M059J (cell line): ENCODE measurements at places on chromosomes 11 and 22.

- DNase-seq: no peak
These were observed 76.9 kb downstream of the BCR start for GRCh38 chr22:23256986-23257888.

DNA sequence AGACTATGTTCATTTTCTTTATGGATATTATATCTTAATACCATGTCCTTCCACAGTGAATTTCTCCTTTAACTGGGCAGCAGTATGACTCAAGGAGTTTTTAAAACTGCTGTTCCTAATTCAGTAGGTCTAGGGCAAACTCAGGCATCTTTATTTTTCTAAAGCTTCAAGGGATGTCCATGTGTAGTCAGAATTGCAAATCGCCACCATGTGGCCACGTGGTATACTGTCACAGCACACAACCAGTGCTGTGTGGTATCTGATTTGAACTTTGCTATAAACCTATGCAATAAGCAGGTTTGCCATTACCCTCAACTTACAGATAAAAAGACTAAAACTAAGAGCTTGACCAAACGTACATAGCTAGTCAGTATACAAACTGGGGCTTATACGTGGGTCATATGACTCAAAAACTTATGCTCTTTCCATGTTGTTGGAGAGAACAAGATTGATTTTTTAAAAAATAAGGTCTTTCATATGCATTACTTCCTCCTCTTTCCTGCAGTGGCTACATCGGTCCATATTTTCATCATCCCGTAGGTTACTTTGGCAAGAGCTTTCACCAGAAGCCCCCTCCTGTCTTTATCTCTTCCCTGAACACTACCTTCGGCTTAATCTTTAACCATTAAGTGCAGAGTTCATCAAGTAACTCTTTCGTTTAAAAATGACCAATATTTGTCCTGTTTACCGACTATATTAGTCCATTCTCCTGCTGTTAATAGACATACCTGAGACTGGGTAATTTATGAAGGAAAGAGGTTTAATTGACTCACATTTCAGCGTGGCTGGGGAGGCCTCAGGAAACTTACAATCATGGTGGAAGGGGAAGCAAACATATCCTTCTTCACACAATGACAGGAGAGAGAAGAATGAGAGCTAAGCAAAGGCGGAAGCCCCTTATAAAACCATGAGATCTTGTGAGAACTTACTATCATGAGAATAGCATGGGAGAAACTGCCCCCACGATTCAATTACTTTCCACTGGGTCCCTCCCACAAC lies 8.0 kb upstream of the HTATIP2 start:
- DNase-seq: peak; percentile 56

DNA sequence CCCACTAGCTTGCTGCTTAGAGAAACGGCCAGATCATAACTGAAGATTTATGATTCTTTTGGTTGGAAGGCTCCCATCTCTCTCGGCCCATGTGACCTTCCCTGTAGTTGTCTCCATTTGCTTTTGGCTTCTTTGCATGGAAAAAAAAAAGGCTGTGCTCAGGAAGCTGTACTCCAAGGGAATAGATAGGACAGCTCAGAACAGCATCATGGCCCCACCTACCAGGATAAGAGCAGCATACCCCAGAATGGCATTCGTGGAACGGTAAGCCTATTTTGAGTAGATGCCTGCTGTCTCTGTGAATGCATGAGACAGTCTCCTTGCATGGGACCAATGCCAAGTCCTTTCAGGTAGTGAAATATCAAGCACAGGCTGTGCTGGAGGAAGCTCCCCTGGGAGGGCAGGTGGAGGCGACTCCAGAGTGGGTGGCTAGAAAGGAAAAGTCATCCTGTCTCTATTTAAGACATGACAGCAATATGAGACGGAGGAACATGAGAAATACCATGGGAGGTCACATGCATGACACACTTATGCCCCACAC lies 94.1 kb upstream of the AMOTL1 start:
- no peak for DNase-seq

DNA sequence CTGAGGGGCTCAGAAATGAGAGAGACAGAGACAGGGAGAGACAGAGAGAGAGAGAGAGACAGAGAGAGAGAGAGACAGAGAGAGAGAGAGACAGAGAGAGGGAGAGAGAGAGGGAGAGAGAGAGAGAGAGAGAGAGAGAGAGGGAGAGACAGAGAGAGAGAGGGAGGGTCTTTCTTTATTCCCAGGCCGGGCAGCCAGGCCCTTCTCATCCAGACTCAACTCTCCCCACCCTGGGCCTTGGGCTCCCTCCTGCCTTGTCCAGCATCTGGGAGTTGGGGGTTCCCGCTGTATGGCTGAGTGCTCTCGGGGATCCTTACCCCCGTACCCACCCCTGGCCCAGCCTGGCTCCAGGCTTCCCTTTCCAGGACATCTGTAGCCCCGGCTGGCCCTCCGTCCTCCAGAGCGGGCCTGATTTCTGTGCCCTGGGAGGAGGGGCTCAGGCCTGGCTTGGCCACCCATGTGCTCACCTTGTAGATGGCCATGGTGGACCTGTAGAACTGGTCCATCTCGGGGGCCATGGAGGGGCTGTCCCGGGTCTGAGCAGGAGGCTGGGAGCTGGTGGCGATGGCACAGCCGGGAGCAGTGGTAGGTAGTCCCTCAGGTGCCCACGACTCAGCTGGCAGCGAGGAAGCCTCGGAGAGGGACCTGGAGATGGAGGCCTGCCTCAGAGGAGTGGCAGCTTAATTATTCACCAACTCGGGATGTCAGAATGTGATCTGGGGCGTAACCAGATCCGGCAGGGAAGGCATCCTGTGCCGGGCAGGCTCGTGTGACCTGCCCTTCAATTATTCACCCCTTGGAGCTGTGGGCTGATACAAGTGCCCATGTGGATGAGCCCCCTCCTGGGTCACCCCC lies at the start of gene BAIAP2L2:
Gene BAIAP2L2 (minus strand): TSS at position 677 of the 855 bp plus-strand sequence. CDS start 159 bp downstream, at position 518.
- no peak for DNase-seq

- no peak for DNase-seq
These were observed 29.2 kb downstream of the RNF169 start for GRCh38 chr11:74777877-74778276.
